ENCODE measurements at places on chromosomes 1 and 21.

DNA sequence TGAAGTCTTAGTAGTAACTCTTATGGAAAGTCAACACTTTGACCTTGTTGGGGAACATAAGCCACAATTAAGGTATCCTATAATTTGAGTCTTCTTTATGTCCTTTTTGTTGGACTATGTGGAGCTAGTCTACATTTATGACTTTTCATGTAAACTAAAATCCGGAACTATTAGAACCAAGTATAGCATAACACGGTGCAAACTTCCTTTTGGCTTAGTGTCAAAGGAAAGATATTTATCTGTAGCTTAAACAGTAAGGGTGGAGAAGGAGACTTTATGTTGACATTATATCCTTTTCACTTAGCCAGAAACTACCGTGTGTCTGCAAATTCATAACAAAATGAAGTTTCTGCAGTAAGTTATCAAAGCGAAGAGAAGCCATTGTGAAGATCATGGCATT, 7.3 kb downstream of the UAP1 start:
- no peak for DNase-seq
- no peak overlapping the region for H3K4me3 ChIP-seq
- H3K36me3 ChIP-seq: peaks cover 63% of the 10 kb centered on the region
- peaks cover 38% of the 10 kb centered on the region for H3K4me1 ChIP-seq

GRCh38 chr1:186577216-186577615, 103.0 kb downstream of the PTGS2 start:
- no peaks in the 10 kb centered on the region for H3K36me3 ChIP-seq
- H3K27ac ChIP-seq: no peak overlapping the region
- DNase-seq: no peak
- H3K4me1 ChIP-seq: peaks cover 16% of the 10 kb centered on the region
- no peak overlapping the region for H3K4me3 ChIP-seq

DNA sequence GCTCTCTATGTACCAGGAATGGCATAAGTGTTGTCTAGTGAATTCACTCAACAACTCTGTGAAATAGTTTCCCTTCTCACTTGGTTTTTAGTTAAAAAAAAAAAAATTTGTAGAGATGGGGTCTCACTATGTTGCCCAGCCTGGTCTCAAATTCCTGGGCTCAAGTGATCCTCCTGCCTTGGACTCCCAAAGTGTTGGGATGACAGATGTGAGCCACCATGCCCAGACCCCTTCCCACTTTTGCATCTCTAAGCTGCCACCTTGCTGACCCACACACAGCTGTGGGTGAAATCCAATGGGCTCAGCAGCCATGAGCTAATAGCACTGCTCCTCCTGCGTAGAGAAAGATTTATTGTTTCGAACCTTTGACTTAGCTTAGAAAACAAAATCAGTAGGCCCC, 33.5 kb downstream of the NEK2 start:
- no peak overlapping the region for H3K27ac ChIP-seq
- H3K27me3 ChIP-seq: no peaks in the 10 kb centered on the region
- H3K36me3 ChIP-seq: no peaks in the 10 kb centered on the region

- H3K27me3 ChIP-seq: peaks cover 15% of the 10 kb centered on the region
- no peaks in the 10 kb centered on the region for H3K36me3 ChIP-seq
- H3K4me1 ChIP-seq: peaks cover 12% of the 10 kb centered on the region
These were observed 95.3 kb upstream of the KIAA0040 start for GRCh38 chr1:175287849-175288248.

DNA sequence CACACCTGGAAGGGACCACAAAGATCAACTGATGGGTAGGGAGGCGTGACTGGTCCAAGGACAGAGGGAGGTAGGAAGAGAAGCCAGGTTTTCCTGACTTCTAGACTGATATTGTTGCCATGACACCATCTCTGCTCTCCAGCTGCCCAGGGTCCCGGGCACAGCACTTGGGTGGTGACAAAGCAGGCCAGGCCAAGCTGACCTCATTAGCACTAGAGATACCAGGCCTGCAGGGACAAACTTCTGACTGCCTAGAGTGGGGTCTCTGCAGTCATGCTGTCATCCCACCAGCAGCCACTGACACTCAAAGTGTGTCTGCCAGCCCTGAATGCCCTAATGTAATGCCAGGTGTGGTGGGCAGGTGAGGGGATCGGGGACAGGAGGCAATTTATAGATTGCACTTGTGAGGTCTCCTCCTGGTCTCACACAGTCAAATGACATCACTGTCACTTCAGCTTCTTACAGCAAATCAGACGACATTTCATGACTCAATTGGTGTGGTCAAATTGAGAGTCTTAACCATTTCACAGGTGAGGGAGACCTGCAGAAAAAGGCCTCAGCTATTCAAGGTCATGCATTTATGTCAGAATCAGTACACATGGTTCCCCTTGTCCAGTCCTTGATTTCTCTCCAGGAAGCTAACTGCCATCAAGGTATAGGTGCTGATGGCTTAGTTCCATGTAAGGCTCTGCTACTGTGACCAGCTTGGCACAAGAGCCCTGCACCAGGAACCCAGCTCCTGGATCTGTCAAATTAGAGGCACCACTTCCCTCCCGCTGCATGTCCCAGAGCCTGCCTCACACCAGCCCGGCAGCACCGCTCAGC, 2.7 kb downstream of the SLC9A1 start:
- H3K4me3 ChIP-seq: peak overlapping the region; percentile 88
- H3K4me1 ChIP-seq: peaks cover 69% of the 10 kb centered on the region
- no peaks in the 10 kb centered on the region for H3K27me3 ChIP-seq

DNA sequence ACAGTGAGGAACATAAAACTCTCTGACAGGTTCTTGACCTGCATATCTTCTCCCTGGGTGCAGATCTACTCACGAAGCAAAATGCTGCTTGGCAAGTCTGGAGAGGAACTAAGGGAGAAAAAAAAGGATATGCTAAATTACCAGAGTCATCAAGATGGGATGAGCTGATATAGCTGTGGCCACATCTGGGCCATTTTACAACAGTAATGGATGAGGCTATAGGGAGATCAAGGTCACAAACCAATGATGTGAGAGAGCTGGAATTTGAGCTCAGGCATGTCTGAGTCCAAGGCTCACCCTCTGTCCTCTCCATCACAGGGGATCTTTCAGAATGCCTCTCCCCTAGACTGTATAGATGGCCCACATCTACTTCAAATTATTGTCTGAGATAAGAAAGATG, 26.2 kb downstream of the ZMYND12 start:
- no peaks in the 10 kb centered on the region for H3K4me1 ChIP-seq
- H3K36me3 ChIP-seq: no peaks in the 10 kb centered on the region
- no peaks in the 10 kb centered on the region for H3K27me3 ChIP-seq
- H3K4me3 ChIP-seq: no peak overlapping the region

GRCh38 chr1:9728451-9729295, 77.1 kb downstream of the PIK3CD start:
- DNase-seq: peak; percentile 82
- H3K36me3 ChIP-seq: peaks cover 90% of the 10 kb centered on the region
- H3K4me1 ChIP-seq: peaks cover 79% of the 10 kb centered on the region
- H3K27me3 ChIP-seq: no peaks in the 10 kb centered on the region
- H3K27ac ChIP-seq: peak overlapping the region; percentile 98

- no peak overlapping the region for H3K27ac ChIP-seq
- peak; percentile 78 for DNase-seq
- H3K27me3 ChIP-seq: peaks cover 6% of the 10 kb centered on the region
- H3K4me3 ChIP-seq: no peak overlapping the region
- no peaks in the 10 kb centered on the region for H3K36me3 ChIP-seq
These were observed 161.4 kb downstream of the SLC35F3 start for GRCh38 chr1:234065794-234066447.

- no peaks in the 10 kb centered on the region for H3K36me3 ChIP-seq
- H3K4me1 ChIP-seq: no peaks in the 10 kb centered on the region
- H3K4me3 ChIP-seq: no peak overlapping the region
- DNase-seq: no peak
- H3K27me3 ChIP-seq: no peaks in the 10 kb centered on the region
These were observed 34.4 kb downstream of the PALMD start for GRCh38 chr1:99680270-99680669.
